ENCODE measurements at places on chromosomes 7 and 10.

- DNase-seq: no peak
Observed at GRCh38 chr7:7830122-7830878, 111.9 kb upstream of the RPA3 start.

- DNase-seq: no peak
Observed at GRCh38 chr7:145698526-145699262, 417.9 kb upstream of the CNTNAP2 start.

- DNase-seq: no peak
Observed at GRCh38 chr7:21330462-21331178, 97.3 kb upstream of the SP4 start.

DNA sequence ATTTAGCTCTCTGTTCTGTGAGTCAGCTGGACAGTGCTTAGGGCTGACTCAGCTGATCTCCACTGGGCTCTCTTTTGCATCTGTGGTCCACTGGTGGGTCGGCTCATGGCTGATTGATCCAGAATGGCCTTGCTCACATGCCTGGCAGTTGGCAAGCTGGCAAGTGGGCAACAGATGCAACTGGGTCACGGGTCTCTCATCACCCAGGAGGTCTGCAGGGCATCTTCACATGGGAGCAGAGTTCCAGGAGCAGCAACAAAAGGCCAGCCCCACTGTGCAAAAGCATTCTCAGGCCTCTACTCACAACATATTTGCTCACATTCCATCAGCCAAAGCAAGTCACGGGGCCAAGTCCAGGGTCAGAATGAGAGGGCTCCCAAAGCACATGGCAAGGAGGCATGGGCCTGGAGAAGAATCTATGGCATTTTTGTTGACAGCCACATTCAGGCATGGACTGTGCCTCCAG is 98.8 kb downstream of the OAT start:
- no peak for DNase-seq

GRCh38 chr7:99313204-99313573 is 12.5 kb upstream of the ARPC1A start:
- DNase-seq: no peak

- DNase-seq: no peak
Observed at GRCh38 chr7:81684514-81685269, 85.2 kb downstream of the HGF start.

- DNase-seq: peak; percentile 9
Observed at GRCh38 chr10:3902054-3902808, 117.2 kb upstream of the KLF6 start.

DNA sequence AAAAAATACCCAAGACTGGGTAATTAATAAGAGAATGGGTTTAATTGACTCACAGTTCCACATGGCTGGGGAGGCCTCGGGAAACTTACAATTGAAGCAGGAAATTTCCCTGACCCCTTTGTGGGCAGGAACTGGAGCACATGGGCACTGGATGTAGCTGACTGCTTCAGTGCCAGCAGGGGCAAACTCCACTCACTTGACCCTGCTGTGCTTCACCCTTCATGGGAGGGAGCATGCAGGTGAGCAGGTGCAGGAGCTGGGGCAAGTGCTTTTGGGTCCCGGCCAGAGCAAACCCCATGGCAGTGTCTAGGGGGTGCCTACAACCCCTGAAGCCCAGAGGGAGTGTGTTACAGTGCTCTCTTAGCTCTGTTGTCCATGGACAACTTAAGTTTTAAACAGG is 132.6 kb downstream of the AKR1D1 start:
- no peak for DNase-seq

DNA sequence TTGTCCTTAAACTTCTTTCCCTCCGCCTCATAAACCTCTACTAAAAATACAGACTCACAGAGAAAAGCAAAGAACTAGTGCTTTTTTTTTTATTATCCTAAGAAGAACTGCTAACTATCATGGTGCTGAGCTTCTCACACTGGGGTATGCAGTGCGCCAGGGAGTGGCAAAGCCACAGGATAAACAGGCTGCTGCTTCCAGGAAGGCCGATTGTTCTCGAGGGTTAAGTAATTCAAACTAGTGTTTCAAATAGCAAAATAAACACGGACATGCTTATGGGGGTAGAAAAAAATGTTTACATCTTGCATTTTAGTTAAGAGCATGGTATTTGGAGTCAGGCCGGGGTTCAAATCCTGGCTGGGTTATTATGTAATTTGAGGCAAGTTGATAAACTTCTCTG is 157.0 kb downstream of the TAX1BP1 start:
- DNase-seq: no peak

DNA sequence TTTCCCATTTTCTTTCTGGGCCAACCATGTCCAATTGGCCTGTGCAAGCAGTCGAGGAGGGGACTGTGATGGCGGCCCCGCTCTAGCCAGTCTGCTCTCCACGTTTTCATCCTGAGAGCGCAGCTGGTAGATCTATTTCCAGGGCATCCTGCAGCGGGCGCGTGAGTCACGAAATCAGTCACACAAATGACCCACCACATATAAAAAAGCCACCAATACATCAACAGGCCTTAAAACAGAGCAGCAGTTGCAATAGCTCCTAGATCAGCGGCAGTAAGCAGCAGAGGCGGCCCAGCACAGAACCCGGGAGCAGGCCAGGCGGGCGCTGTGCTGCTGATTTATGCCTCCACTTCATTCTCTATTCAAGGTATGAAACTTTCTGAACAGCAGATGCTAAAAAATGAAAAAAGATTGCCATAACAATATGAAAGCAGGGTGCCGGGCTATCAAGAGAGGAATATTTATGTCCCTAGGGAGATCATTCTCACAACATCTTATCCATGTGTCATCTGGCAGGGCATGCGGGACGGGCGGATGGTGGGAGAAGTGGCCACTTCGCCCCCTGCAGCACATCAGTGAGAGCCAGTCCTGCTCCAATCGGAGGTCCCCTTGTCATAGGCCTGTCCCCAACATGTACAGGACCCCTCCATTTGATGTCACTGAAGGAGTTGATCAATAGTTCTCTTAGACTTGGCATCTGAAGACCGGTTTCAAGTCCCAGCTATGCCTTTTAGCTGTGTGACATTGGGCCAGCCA is 98.0 kb upstream of the GPR26 start:
- DNase-seq: no peak

DNA sequence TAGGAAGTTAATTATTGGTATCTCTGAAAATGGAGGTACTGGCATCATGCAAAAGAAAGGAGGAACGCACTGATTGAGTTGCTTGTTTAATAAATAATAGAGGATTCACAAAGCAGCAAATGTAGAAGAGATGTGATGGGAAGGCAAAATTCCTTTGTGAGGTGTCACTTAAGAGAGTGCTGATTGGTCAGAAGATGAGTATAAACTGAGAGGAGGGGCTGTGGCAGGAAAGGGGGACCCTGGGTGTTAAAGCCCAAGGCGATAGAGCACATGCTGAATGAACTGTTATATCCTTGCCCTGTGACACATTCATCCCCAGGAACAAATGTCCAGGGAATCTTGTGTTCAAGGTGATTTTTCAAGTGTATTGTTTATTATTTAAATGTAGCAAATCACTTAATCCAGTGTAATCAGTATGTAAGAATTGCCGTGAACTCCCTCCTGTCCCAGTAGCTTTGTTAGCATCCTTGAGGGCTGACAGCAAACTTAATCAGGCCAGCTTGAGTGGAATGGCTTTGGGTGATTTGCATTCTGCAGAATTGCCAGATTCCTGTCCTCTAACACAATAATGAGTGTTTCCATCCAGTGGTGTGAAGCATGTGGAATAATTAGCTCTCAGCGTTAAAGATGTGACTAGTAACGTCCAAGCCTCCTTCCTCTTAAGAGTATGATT is 111.9 kb downstream of the CHN2 start:
- no peak for DNase-seq

DNA sequence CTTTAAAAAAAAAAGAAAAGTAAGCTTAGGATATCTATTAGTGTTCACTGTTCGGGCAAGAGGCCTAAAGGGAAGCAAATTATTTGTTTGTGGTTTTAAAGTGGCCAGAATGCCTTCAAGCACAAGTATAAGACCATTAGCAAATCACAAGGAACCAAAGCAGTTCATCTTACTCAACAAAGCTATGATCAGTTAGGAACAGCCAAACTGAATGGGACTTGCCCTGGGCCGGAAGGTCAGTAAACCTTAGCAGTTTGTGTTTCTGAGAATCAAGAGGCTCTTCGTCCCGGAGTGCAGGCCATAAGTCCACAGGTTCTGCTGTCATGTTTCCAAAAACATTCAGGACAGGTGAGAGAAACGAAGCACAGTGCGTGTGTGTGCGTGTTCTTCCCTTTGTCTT is 4.5 kb downstream of the FBXW4 start:
- no peak for DNase-seq

- DNase-seq: no peak
Observed at GRCh38 chr7:84194484-84195271, at the start of gene SEMA3A. Gene SEMA3A, minus strand, starts transcription at chr7:84194789. Its CDS starts 203 bp downstream, at chr7:84194586.

DNA sequence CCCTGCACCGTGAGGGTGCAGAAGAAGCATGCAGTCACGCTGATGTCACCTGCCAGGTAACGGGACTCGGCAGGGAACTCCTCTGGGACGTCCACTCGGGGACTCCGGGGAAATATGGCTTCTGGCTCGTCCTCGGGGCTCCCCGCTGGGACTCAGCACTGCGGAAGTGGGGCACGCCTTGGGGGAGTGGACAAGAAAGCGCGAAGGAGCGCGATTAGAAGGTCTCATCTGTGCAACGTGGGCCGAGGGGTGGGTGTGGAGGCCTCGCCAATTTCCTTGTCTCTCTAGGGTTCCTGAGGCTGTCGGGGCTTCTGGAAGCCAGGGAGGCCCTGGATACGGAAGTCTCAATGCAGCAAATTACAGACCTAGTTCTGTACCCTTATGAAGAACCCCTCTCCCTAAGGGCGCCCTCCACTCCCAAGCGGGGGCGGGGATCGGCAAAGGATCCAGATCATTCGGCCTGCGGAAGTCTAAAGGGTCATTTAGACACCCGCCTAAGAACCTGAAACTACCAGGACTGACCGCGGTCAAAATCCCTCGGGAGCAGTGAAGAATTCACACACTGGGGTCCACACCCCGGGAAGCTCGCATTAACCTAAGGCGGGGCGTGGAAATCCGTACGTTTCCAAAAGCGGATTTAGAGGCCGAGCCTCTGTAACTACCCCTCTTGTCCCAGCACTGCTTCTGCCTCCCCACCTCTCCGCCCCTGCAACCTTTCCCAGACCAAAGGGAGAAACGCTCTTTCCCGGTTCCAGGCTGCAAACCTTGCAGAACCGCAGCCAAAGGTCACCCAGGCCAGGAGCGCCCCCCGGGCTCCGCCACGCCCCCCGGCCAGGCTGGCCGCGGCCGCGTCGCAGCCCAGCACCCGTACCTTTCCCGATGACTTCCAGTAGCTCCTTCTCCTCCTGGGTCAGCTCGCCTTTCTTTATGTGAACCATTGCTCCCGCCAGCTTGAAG is 640 bp downstream of the ANKMY2 start:
- DNase-seq: peak; percentile 24

- no peak for DNase-seq
Observed at GRCh38 chr10:129915526-129916378, 48.3 kb downstream of the EBF3 start.

- no peak for DNase-seq
Observed at GRCh38 chr10:76583711-76584161, 1053.9 kb downstream of the KCNMA1 start.

Data from activated CD4-positive, alpha-beta T cell treated with anti-CD3 and anti-CD28 coated beads, Interleukin-2, amount 50 U/mL, for 24 hours (primary cell).